ENCODE measurements at places on chromosomes 7 and 10. TPM values are rescaled to one million over a fixed set of nuclear protein-coding genes. Genes with fewer than 3 reads are reported as not detected.

PLAC9 gene
- 16.4 TPM for polyA plus RNA-seq

TMEM229A gene
- polyA plus RNA-seq: 0.12 TPM

RASSF4 gene
- 40.8 TPM for polyA plus RNA-seq

CLIP2 gene
- polyA plus RNA-seq: 19.6 TPM

LIPF gene
- polyA plus RNA-seq: 0.29 TPM

FBXL13 gene
- polyA plus RNA-seq: 2.9 TPM

PRSS1 gene
- not detected for polyA plus RNA-seq

CRYGN gene
- polyA plus RNA-seq: 5.6 TPM

NKX2-3 gene
- not detected for polyA plus RNA-seq

BTBD16 gene
- polyA plus RNA-seq: 0.36 TPM

C7orf25 gene
- 4.4 TPM for polyA plus RNA-seq

ARHGAP21 gene
- polyA plus RNA-seq: 81.1 TPM

GDF2 gene
- polyA plus RNA-seq: not detected

DNA sequence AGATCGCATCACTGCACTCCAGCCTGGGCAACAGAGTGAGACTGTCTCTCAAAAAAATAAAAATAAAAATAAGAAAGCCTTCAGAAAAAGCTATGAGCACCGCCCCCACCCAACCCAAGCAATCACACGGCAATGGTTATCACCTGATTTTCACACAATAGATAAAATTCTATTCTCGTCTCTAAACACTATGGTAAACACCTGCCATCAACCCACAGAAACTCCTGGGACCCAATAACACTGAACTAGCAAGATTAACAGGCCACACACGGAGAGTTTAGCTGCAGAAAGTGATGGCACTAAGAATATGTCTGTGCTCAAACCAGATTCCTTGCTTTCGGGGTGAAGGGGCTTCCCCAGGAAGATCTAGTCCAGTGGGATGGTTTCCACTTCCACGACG, 173.8 kb downstream of the DIP2C start:
- DNase-seq: no peak

GRCh38 chr10:74841265-74841973, 15.0 kb downstream of the KAT6B start:
- no peak for DNase-seq

DNA sequence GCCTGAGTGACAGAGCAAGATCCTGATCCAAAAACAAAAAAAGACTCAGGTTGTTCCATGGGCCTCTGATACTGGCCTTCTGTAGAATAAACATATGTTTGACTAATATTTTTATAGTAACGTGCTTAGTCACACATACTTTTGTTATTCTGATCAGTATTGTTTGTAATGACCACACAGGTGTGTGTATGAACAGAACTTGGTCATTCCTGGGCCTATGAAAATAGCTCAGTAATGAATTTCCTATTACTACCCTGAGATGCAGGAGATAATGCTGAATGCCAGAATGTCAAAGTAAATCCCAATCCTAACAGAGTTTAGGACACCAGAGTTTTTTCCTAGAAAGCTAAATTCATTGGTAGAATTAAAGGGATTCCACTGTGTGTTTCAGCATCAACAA, 108.7 kb downstream of the DOCK4 start:
- no peak for DNase-seq

DNA sequence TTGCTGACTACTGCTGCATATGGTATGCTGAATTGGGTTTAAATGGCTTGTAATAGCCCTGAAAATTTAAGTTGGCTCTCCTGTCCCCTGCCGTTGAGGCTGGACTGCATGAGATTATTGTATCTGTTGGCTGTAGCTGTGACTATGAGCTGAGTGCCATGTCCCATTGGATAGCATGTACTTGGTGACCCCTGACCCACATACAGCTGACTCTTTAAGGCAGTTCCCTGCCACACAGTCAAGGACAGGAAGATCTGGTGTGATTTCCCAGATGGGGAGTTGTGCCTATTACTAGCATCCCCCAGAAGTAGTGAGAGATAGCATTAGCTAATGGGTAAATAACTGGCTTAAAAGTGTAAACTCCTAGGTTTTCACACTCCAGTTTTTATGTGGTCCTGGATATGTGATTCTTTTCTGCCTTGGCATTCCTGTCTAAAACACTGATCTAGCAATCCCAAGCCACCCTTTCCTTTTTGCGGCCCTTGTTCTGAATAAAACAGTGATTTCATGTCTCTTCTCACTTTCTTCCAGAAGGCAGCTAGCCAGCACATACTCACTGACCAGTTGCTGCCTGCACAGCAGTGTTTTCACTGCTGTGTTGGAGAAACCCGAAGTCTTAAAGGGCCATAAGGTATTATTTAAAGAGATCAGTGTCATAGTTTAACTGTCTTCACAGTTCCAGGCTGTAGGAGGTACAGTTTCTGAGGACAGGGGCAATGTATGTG, 35.9 kb downstream of the LRRC4 start:
- no peak for DNase-seq

GRCh38 chr10:56905051-56905450, 544.0 kb upstream of the ZWINT start:
- DNase-seq: no peak

GRCh38 chr10:130362308-130362761, 226.1 kb downstream of the GLRX3 start:
- peak; percentile 76 for DNase-seq

GRCh38 chr10:113410618-113411017, 142.2 kb upstream of the HABP2 start:
- DNase-seq: no peak

- DNase-seq: no peak
These were observed 74.8 kb downstream of the HIPK2 start for GRCh38 chr7:139702811-139703486.

- no peak for DNase-seq
These were observed 84.6 kb upstream of the STEAP4 start for GRCh38 chr7:88391247-88391646.

DNA sequence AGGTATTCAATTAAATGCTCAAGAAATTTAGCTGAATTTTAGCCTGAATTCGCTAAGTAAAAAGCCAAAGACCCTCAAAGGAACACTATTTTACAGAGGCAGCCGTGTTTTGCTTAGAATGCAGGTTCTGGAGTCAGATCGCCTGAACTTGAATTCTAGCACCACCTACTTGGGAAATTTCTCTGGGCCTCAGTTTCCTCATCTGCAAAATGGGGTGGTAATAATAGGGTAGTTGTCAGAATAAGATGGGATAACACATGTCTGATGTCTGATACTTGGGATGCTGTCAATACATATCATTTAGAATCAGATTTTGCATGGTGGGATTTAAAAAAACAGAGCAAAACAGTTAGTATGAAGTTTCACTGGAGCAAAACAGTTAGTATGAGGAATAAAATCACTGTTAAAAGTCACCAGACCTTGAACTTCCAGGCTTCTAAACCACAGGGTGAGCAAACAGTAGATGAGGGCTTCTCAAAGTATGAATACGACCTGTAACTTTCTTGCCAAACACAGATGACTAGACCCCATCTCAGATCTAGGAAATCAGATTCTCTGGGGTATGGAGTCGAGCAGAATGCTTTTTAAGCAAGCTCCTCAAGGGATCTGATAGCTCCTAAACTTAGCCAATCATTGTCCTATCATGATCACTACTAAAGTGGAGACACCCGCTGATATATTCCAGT, 75.4 kb downstream of the ATXN7L1 start:
- no peak for DNase-seq

GRCh38 chr7:90560730-90561129, 35.4 kb upstream of the CDK14 start:
- no peak for DNase-seq

GRCh38 chr10:4721999-4722753, 103.8 kb upstream of the AKR1E2 start:
- DNase-seq: no peak

GRCh38 chr10:124688889-124689670, 55.1 kb downstream of the FAM53B start:
- DNase-seq: no peak

GRCh38 chr7:8379264-8379663, 54.1 kb upstream of the NXPH1 start:
- no peak for DNase-seq

- no peak for DNase-seq
These were observed 23.5 kb downstream of the WNT16 start for GRCh38 chr7:121352323-121352722.

DNA sequence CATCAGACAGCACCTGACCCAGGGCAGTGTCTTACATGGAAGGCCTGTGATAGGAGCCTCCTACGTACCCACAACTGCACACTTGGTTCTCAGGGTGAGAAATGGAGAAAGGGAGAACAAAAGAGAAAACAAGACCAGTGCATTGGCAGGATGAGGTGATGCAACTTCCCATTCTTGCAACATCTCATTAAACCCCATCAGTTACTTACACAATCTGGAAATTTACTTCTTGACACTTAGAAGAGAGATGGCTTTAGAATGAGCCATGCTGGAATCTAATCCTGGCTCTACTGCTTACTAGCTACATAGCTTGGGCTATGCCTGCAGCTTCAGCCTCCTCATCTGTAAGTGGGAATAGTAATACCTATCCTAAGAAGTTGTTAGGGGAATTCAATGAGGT, 391.7 kb downstream of the KCNMA1 start:
- no peak for DNase-seq

GRCh38 chr7:5703572-5704533, 77.6 kb downstream of the RNF216 start:
- no peak for DNase-seq

GRCh38 chr7:102874166-102874829, 38.5 kb upstream of the LRRC17 start:
- no peak for DNase-seq
